ENCODE measurements at places on chromosomes 1 and 21.

DNA sequence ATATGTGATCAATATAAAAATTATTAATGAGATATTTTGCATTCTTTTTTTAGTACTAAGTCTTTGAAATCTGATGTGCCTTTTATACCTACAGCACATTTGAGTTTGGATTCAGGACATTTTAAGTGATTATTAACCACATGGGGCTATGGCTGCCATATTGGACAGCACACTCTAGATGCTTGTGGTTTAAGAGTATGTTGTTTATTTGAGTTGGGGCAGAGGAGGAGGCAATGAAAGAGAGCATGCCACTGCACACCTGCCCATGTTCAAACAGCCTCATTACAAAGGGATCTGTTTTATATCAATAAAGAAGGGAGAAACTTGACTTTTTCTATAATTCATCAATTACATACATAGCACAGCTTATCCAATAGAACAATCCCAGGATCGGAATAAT, 99.4 kb upstream of the EDEM3 start:
- DNase-seq, result no peak
- H3K27ac ChIP-seq, result no peak overlapping the region

GRCh38 chr1:94013367-94013878, 104.2 kb upstream of the GCLM start:
- peaks cover 5% of the 10 kb centered on the region for H3K27me3 ChIP-seq
- no peak overlapping the region for H3K4me3 ChIP-seq
- no peak for DNase-seq
- no peaks in the 10 kb centered on the region for H3K36me3 ChIP-seq
- no peak overlapping the region for H3K27ac ChIP-seq

DNA sequence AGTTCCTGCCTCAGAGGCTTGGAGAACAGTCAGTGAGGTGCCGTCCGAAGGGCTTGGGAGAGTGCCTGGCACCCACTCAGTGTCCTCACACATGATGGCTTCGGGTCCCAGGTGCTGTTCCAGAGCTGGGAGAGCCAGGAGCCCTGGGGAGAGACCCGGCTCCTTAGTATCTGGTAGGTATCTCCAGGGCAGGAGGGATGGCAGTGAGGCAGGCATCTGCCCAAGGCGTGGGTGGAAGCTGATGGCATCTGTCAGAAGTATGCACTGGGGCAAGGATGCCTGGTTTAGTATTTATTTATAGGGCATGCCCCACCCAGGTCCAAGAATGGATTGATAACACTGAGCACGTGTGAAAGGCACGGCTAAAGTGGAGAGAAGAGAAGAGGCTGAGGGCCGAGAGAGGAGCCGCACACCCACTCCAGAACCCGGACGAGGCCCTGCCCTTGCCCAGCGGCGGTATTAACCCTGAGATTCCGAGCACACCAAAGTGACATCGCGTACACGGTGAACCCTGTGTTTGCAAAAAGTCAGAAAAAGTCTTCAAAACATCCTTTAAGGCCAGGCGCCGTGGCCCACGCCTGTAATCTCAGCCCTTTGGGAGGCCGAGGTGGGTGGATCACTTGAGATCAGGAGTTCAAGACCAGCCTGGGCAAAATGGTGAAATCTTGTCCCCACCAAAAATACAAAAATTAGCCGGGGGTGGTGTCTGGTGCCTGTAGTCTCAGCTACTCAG, 2.4 kb downstream of the TP73 start:
- DNase-seq, result no peak
- peaks cover 53% of the 10 kb centered on the region for H3K27me3 ChIP-seq
- no peaks in the 10 kb centered on the region for H3K36me3 ChIP-seq
- H3K4me3 ChIP-seq, result no peak overlapping the region
- H3K27ac ChIP-seq, result no peak overlapping the region

DNA sequence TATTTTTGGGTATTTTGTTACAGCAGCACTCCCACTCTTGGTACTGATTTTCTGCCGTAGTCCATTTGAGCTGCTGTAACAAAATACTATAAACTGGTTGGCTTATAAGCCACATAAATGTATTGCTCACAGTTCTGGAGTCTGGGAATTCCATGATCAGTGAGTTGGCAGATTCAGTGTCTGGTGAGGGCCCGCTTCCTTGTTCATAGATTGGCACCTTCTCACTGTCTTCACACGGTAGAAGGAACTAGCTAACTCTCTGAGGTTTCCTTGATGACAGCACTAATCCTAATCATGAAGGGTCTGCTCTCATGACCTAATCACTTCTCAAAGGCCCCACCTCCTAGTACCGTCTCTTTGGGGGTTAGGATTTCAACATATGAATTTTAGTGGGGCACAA, 85.2 kb downstream of the HHAT start:
- H3K4me3 ChIP-seq, result no peak overlapping the region
- DNase-seq, result no peak
- H3K36me3 ChIP-seq, result no peaks in the 10 kb centered on the region
- H3K27me3 ChIP-seq, result no peaks in the 10 kb centered on the region
- H3K4me1 ChIP-seq, result no peaks in the 10 kb centered on the region
- no peak overlapping the region for H3K27ac ChIP-seq

GRCh38 chr1:67540025-67540732, 110.0 kb upstream of the SERBP1 start:
- no peak for DNase-seq
- no peak overlapping the region for H3K4me3 ChIP-seq
- H3K4me1 ChIP-seq, result no peaks in the 10 kb centered on the region
- no peak overlapping the region for H3K27ac ChIP-seq
- H3K36me3 ChIP-seq, result no peaks in the 10 kb centered on the region

- H3K27ac ChIP-seq, result no peak overlapping the region
- H3K4me1 ChIP-seq, result peaks cover 48% of the 10 kb centered on the region
- no peak for DNase-seq
Measured at GRCh38 chr1:58814251-58815068, 30.6 kb upstream of the JUN start.

GRCh38 chr21:16605597-16605996, 875.8 kb downstream of the USP25 start:
- H3K27me3 ChIP-seq, result no peaks in the 10 kb centered on the region
- H3K4me1 ChIP-seq, result no peaks in the 10 kb centered on the region
- DNase-seq, result no peak
- no peaks in the 10 kb centered on the region for H3K36me3 ChIP-seq

- H3K27me3 ChIP-seq, result no peaks in the 10 kb centered on the region
- H3K36me3 ChIP-seq, result no peaks in the 10 kb centered on the region
- no peak overlapping the region for H3K4me3 ChIP-seq
- DNase-seq, result no peak
Measured at GRCh38 chr1:109762039-109762585, 1.6 kb downstream of the EPS8L3 start.

- H3K36me3 ChIP-seq, result no peaks in the 10 kb centered on the region
- DNase-seq, result no peak
- no peaks in the 10 kb centered on the region for H3K4me1 ChIP-seq
- H3K4me3 ChIP-seq, result no peak overlapping the region
- H3K27ac ChIP-seq, result no peak overlapping the region
Measured at GRCh38 chr1:106688446-106688845, 368.0 kb upstream of the PRMT6 start.

DNA sequence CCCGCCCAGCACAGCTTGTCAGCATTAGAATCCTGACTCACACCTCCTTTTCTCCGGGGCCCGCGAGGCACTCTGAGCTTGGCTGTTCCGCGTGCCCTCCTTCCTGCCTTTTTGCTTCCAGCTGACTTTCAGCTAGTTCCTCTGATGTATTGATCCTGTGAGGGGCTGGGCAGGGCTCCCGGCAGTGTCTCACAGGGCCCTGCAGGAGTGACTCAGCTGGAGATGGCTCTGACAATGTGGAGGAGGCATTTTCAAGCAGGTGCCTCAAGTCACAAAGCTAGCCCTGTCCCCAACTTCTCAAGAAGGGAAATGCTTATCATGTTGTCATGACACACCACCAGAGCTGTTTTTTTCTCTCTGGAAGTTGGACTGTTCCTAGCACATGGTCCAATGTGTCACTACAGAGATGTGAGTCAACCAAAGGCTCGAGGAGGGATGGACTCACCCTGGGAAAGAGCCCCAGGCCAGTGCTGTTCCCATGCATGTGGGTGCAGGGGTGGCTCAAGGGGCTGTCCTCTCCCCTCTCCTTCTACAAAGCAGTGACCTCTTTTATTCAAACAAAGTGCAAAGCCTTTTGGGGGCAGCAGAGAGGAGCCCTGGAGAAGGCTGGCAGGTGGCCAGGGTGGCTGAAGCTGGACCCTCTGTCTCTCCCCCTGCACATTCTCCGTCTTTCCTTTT, 30.6 kb downstream of the SYT6 start:
- no peaks in the 10 kb centered on the region for H3K27me3 ChIP-seq
- no peak overlapping the region for H3K27ac ChIP-seq
- H3K36me3 ChIP-seq, result no peaks in the 10 kb centered on the region
- H3K4me3 ChIP-seq, result no peak overlapping the region
- no peak for DNase-seq

DNA sequence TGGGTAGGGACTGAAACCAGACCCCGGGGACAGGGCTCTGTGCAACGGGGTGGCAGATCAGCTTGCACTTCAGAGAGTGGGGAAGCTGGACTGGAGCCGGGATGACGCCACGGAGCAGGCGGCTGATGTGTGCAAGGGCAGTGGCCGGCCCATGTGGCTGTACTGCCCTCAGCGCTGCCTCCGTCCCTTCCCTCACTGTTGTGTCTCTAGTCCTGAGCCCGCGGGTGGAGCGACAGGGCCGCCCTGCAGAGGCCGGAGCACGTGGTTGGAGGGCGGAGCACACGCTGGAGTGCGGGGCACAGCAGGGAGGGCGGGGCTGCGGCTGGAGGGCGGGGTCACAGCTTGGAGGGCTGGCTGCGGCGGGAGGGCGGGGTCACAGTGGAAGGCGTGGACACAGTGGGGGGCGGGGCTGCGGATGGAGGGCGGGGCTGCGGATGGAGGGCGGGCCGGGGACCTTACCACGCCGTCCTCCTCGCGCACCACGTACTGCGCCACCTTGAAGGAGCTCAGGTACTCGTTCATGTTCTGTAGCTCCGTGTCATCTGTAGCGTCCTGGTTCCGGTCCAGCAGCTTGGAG, 52.4 kb downstream of the CHD5 start:
- H3K27me3 ChIP-seq, result peaks cover 8% of the 10 kb centered on the region
- DNase-seq, result peak; percentile 74
- H3K4me3 ChIP-seq, result no peak overlapping the region
- H3K27ac ChIP-seq, result no peak overlapping the region

DNA sequence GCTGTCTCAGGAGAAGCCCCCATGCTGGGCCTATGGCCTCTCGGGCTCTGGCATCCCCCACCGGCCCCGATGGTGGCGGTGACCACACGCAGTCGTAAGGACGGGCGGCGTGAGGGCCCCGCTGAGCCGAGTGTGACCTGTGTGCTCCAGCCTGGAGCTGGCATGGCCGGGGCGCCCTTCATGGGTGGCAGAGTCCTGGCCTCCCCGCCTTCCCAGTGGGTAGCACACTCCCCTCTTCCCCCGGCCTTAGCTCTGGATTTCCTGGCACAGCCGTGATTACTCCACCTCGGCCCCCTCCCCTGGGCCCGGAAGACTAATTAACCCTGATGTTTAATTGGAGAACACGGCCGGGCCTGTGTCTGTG, 44.6 kb downstream of the SLX9 start:
- H3K36me3 ChIP-seq, result no peaks in the 10 kb centered on the region
- H3K4me3 ChIP-seq, result no peak overlapping the region
- H3K27ac ChIP-seq, result no peak overlapping the region
- DNase-seq, result no peak
- no peaks in the 10 kb centered on the region for H3K27me3 ChIP-seq

DNA sequence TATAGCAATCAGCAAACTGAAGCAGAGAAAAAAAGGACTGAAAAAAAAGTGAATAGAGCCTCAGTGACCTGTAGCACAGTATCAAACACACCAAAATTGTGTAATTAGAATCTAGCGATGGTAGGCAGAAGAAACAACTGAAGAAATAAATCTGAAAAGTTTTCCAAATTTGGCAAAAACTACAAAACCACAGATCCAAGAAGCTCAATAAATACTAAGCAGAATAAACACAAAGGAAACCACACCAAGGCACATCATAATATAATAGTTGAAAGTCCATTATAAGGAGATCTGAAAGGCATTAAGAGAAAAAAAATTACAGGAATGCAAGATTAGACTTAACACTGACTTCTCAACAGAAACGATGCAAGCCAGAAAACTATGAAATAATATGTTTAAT, 7.1 kb upstream of the IL12RB2 start:
- H3K27ac ChIP-seq, result no peak overlapping the region
- peaks cover 7% of the 10 kb centered on the region for H3K27me3 ChIP-seq
- no peak for DNase-seq
- H3K36me3 ChIP-seq, result no peaks in the 10 kb centered on the region
- H3K4me3 ChIP-seq, result no peak overlapping the region

DNA sequence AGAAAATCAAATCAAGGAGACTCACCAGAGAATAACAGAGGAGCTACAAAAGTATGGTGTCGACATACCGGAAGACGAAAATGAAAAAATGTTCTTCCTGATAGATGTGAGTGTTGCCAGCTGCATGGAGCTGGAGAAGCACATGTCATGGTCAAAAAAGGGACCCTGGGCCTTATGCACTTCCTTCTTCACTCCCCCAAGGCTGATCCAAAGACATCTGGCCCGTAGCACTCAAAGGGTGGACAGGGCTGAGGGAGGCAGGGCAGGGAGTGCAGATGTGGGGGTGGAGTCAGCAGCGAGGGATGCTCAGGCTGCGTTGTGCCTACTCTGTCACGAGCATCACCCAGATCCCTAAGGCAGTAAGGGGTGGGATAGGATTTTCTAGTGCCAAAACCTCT, 19.4 kb downstream of the MX1 start:
- H3K4me1 ChIP-seq, result no peaks in the 10 kb centered on the region
- no peak overlapping the region for H3K4me3 ChIP-seq
- no peak for DNase-seq
- H3K27me3 ChIP-seq, result no peaks in the 10 kb centered on the region
- peaks cover 55% of the 10 kb centered on the region for H3K36me3 ChIP-seq

GRCh38 chr21:32298658-32299081, at the start of gene MRAP:
MRAP (plus strand) TSS chr21:32298855; CDS start chr21:32298972, 117 bp downstream.
- H3K4me1 ChIP-seq, result no peaks in the 10 kb centered on the region
- no peak for DNase-seq
- no peaks in the 10 kb centered on the region for H3K27me3 ChIP-seq
- no peak within 1 kb of the TSS for H3K27ac ChIP-seq

GRCh38 chr1:74611887-74612286, 61.7 kb downstream of the ERICH3 start:
- no peaks in the 10 kb centered on the region for H3K27me3 ChIP-seq
- no peaks in the 10 kb centered on the region for H3K36me3 ChIP-seq
- H3K4me3 ChIP-seq, result no peak overlapping the region
- H3K27ac ChIP-seq, result no peak overlapping the region
- no peaks in the 10 kb centered on the region for H3K4me1 ChIP-seq
